ENCODE measurements at places on chromosomes 1 and 21.
A peak's percentile ranks its signal among the peaks of the same experiment; 100 is the strongest.

- no peak for DNase-seq
These were observed 118.4 kb downstream of the HIVEP3 start for GRCh38 chr1:41800311-41800829.

DNA sequence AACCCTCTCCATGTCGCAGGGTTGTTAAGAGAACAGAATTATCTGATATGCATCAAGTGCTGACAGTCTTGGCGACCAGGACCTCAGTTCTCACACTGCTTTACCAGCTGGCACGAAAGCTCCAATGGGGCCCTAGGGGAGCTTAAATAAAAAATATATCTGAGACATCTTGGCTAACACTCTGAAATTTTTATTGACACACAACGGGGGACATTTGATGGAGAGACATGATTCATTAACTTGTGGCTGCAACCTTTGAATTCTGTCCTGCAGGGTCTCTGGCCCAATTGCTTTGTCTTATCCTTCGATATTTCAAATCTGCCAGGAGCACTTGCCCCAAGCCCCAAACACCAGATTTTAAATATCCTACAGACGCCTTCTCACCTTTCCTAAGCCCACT is 567.0 kb downstream of the AJAP1 start:
- no peak for DNase-seq

GRCh38 chr1:181127898-181128453 is 39.5 kb downstream of the IER5 start:
- no peak for DNase-seq

GRCh38 chr1:185267301-185267700 is 49.7 kb downstream of the IVNS1ABP start:
- no peak for DNase-seq

DNA sequence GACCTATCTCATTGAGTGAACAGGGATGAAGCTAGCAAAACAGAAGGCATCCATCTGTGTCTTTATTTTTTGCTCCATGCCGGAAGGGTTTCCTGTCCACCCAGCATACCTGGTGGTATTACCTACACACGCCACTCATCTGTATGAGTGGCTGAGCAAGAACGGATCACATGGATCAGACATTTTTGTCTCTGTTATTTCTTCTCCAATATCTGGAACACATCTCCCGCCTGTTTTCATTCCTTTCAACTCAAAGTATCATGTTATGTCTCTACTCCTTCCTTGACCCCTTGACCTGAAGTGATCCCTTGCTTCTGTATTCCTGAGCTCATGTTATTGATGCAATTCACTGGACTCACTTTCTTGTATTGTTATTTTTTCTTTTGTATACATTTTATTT is 24.7 kb downstream of the ADAMTS1 start:
- no peak for DNase-seq

DNA sequence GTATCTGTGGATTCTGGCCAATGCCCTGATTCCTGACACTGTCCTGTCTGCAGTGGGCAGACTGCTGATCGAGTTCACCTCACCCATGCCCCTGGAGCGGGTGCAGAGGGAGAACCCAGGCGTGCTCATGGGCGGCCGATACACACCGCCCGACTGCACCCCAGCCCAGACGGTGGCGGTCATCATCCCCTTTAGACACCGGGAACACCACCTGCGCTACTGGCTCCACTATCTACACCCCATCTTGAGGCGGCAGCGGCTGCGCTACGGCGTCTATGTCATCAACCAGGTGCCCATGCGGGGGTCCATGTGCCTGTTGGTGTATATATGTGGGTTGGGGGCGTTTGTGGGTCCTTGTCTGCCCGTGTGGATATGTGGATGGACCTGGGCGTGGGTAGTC is 2.6 kb downstream of the B4GALT2 start:
- DNase-seq = no peak

DNA sequence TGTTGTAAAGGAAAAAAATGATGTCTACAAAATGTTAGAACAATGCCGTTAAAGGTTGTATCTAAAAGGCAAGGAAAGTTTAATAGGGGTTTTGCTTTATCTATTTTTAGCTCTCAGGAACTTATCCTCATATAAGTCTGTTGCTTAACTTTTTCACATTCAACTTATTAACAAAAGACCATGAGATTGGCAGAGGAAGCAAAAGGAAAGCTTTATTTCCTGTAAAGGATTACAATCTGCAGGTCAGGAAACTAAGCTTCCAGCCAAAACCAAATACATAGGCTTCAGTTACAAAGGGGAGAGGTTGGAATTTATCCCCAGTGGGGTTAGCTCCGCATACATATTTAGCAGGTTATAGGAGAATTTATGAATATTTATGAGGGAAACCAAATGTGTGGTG is 58.7 kb upstream of the KIAA1614 start:
- no peak for DNase-seq

DNA sequence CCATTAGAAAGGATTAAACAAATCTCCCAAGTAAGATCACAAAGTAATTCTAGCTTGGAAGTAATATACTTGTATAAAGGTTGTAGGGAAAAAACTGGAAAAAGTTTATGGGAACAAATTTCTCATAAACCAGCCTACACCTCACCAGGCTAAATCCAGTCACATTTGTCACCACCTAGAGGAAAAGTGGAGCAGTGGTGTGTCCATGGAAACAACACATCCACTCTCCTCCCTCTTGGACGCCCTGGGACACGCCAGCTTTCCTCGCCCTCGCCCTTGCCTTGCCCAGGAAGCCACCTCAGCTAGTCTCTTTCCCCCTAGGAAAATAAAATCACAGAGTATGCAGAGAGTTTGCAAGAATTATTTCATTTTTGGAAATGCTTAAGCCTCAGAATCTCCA is 2.2 kb downstream of the PALMD start:
- DNase-seq = no peak

GRCh38 chr1:246039584-246039983 is 467.5 kb downstream of the SMYD3 start:
- DNase-seq = no peak

DNA sequence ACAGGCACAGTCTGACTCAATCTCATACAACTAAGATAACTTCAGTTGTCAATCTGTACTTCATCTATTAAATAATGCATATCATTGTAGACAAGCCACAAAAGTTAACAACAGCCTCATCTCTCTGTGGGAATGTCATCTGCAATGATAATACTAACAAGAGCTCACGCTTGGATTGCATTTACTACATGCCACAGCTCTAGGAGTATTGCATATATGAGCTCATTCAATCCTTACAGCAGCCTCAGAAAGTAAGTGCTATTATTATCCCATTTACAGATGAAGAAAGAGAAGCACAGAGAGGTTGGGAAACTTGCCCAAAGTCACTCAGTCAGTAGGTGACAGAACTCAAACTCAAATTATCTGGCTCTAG is 105.7 kb upstream of the GUCA2B start:
- no peak for DNase-seq

DNA sequence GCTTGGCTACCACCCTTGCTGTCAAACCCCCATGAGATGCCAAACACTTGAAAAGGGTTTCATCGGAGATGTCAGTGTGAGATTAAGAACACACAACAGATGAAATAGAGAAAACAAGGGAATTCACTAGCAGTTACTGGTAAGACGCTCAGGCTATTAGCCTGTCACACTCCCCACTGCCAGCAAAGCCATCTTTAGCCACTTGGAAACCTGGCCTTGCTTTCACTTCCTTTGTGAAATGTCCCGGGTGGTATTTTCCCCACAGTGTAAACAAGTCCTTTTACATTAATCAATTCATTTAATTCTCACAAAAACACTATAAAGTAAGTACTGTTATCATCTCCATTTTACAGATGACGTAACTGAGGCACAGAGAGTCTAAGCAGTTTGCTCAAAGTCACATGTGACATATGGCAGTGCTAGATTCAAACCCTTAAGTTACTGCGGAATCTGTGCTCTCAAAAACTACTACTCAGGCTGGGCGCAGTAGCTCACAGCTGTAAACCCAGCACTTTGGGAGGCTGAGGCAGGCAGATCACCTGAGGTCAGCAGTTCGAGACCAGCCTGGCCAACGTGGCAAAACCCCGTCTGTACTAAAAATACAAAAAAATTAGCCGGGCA is 32.7 kb upstream of the KHDRBS1 start:
- DNase-seq = no peak

DNA sequence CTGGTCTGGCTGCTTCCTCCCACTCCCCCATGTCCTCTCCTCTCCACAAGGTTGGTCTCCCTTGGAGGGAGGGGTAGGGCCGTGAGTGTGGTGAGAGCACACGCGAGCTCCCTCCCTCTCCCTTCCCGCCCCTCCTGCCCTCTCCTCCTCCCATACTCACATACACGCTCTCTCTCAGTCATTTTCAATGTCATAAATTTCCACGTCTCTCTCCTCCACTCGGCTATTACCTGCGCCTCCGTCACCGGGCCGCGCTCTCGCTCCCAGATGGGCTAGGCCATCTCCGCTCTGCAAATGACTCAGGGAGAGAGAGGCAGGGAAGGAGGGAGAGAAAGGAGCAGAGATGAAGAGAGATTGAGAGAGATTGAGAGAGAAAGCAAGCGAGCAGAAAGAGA is 36.7 kb upstream of the DMBX1 start:
- DNase-seq = no peak

- no peak for DNase-seq
These were observed 2.8 kb upstream of the NRAS start for GRCh38 chr1:114719424-114719787.

DNA sequence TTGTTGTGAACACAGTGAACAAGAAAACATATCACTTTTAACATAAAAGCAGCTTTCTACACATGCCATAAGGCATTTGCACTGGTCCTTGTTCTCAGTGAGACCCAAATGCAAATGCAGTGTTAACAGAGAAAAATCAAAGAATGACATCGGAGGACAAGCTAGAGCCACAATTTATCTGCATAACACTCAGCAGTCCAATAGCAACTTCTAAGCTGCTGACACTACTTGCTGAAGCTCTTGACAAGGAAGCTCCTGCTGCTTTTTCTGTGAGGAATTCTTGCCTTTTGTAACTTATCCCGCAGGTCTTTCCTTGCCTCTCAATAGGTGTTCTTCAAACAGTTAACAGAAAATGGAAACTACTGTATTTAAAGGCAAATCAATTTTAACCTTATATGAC is 34.7 kb downstream of the USH2A start:
- no peak for DNase-seq

DNA sequence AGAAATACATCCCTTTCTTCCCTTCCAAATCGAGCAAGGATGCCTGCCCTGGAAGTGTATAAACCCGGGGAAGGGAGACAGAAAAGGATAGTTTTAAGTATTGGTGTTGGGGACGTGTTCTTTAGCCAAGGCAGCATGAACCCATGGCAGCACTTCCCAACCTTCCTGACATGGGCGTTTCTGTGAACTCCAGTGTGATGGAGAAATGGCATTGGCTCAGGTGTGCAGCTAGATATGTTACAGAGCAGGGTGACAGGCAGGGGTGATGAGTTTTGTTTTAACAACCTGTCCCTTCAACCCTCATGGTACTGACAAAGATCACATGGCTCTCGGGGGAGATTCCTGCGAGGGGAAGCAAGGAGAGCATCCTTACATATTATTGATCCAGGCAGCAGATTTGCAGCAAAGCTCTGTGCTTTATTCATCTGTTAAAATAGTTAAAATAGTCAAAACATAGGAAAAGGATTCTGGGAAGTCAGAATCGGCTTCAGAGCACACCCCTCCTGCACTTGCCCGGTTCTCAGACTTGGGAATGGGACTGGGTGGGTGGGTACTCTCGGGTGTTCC is 4.0 kb downstream of the MX1 start:
- DNase-seq = no peak

GRCh38 chr1:117237726-117238381 is 27.1 kb upstream of the VTCN1 start:
- DNase-seq = no peak

GRCh38 chr1:64535938-64536835 is 66.3 kb downstream of the CACHD1 start:
- no peak for DNase-seq

GRCh38 chr21:43924421-43925095 is 59.5 kb downstream of the AGPAT3 start:
- no peak for DNase-seq

- DNase-seq = no peak
These were observed 59.4 kb downstream of the NRIP1 start for GRCh38 chr21:15005391-15005790.

- DNase-seq = peak; percentile 64
These were observed 7.0 kb downstream of the EFNA3 start for GRCh38 chr1:155085504-155086127.

DNA sequence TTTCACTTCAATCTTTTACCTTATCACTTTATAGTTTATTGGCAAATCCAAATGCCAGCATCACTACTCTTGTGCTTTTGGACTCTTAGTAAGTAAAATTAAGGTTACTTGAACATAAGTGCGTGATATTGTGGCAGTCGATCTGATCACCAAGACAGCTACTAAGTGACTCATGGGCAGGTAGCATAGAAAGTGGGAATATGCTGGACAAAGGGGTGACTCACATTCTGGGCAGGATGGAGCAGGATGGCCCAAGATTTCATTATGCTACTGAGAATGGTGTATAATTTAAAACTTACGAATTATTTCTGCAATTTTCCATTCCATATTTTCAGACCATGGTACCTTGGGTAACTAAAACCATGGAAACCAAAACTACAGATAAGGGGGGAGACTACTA is 120.2 kb downstream of the ROR1 start:
- no peak for DNase-seq

GRCh38 chr1:118767971-118768370 is 220.2 kb downstream of the TBX15 start:
- DNase-seq = no peak

- no peak for DNase-seq
These were observed 445.1 kb downstream of the AJAP1 start for GRCh38 chr1:5099558-5099957.
